NCI-H2029 treated with DMSO at 0.1 percent for 48 hours (cell line): ENCODE measurements at places on chromosomes 3 and 15.

DNA sequence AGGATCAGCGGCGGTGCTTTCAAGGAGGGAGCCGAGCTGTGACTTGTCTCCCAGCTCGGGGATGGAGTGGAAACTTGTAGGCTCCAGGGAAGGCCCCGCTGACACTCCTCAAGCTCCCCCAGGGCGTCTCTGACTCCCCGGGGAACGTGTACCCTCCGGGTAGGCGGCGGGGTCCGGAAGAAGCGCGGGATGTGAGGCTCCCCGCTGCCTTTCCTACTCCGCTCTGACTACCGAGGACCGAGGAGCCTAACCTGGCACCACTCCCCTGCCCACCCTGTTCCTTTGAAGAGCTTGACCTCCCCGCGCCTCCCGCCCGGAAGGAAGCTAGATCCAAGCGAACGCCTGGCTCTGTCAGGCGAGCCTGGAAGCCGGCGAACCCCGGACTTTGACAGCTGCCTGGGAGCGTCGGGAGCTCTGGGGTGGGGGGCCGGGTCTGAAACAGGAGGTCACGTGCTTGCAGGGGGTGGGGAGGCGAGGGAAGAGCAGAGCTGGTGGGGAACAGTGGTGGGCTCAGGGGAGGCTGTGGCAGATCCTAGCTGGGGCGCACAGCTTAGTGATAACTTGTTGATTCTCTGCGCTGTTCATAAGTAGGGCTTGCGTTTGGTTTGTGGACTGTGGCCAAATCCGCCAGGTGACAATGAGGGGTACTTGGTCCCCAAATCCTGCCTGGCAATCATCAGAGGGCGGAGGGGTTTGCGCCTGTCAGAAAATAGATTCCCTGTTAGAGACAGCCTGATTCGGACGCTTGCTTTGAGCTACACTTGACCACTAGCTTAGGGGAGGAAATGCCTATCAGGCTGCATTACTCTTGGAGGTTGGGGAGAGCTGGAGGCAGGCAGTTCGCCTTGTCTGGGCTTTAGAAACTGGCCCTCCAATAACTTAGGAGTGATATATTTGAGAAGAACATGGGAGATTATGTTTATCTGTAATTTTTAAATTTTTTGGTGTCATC lies 1.2 kb downstream of the CLSTN2 start:
- DNase-seq, result no peak

DNA sequence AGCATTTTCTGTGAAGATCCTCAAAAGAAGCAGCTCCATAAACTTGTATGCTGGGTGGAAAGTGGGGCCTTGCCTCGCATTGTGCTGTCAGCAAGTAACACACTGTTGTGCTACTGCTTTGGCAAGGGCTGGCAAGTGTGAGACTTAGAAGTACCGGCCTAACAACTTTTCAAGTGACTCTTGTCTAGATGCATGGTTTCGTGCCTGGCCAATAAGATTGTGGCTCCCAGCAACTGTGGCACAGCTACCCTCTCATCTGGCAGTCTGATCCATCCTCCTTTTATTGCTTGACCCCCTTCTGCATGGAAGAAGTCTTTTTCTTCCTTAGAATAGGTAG lies 79.4 kb upstream of the VEPH1 start:
- no peak for DNase-seq

DNA sequence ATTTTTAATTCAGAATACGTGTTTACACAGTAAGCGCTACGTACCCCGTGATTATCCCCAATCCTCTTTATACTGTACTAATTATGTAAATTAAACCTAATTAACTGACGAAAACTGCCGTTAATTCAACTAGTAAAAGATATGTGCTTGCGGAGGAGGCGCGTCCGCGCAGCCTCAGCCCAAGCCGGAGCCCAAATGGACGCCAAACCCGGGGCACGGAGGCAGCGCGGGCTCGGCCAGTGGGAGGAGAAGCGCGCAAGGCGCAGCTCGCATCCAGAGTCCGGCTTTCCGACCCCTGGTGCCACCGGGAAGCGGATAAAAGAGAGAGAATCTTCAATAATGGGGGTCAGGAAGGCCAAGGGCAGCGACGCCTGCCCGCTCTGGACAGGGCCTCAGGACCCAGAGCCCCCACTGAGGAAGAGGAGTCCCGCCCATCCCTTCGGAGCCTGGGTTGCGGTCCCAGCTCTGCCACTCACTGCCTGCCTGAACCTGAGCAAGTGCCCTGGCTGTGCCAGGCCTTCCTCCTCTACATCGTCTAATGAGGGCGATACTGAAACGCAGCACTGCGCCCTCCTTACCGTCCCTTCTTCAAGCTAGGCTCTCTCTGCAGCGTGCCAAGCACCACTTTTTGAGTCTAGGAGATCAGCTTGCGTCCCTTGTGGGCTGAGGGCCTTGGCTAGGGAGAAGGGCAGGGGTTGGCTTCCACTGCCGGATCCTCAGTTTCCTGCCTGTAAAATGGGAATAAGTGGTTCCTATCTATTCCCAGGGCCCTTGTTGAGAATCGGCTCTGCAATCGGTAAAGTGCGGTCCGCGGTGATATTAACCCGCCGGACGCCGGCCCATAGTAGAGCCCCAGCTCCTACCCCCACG lies 5.0 kb upstream of the SKOR1 start:
- DNase-seq, result no peak

GRCh38 chr3:71689291-71689690 lies 35.9 kb downstream of the EIF4E3 start:
- no peak for DNase-seq

DNA sequence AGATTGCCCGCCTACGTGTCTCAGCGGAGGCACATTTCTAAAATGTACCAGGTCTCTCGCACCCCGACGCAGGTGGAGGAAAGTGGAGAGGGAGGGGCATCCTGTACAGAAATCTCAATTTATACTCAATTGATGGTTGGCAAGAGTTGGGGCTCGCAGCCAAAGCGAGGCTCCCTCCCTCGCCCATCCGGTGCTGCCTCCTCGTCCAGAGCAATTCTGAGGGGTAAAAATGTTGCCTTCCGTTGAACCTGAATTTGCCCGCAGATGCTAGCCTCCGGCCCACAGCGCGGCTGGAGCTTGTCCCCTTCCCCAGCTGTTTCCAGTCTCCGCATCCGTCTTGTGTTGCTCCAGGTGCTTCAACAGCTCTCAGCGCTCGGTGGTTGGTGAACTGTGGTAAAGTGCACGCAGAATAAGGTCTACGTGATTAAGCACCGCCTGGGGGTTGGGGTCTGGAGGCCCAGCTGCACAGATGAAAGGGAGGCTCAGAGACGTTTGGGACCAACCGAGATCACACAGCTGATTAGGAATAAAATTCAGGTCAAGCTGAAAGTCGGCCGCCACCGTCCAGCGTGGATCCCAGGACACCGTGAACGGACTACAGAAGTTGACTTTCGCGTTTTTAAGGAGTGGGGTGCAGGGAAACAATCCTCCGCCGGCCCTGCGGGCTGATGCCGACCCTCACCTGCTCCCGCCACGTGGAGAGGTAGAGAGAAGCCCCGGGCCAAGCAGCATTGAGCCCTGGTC lies 846 bp upstream of the POLG start:
- peak; percentile 23 for DNase-seq

DNA sequence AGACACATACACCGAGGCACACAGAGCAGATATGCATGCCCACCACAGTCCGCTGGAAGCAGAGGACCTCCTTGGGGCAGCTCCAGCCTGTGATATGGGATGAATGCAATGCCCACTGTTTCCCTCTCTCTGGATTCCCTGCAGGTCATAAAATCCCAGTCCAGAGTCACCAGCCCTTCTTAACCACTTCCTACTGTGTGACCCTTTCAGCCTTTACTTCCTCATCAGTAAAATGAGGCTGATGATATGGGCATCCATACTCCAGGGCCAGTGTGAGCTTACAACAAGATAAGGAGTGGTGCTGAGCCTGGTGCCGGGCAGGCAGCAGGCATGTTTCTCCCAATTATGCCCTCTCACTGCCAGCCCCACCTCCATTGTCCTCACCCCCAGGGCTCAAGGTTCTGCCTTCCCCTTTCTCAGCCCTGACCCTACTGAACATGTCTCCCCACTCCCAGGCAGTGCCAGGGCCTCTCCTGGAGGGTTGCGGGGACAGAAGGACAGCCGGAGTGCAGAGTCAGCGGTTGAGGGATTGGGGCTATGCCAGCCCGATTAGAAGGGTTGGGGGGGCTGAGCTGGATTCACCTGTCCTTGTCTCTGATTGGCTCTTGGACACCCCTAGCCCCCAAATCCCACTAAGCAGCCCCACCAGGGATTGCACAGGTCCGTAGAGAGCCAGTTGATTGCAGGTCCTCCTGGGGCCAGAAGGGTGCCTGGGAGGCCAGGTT lies at the start of gene GNAT1:
GNAT1 (plus strand) TSS at position 675 of the 725 bp plus-strand sequence. CDS start 116 bp downstream, outside the sequence.
- DNase-seq, result no peak

GRCh38 chr3:152656972-152657355 lies 178.0 kb upstream of the P2RY1 start:
- no peak for DNase-seq

- DNase-seq, result no peak
Observed at GRCh38 chr3:33278163-33278562, 921 bp downstream of the FBXL2 start.

DNA sequence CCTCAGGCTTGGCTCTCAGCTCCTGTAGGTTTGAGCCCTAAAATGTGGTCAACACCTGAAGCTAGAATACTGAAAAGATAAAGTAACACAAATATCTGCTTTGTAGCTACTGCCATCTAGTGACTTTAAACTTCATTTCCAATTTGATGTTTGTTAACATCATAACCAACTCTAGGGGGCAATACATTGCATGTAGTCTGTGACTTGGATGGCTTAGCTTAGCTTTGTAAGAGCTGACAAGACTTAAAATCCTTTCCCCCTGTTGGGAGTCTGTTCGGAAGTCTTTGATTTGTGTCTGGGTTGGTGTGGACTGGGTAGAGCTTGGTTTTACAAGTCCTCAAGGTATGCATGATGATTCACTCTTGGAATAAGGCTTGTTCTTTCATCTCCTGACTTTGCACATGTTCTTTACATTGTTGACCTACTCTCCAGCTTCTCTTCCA lies 51.7 kb downstream of the SCN11A start:
- DNase-seq, result peak; percentile 84

DNA sequence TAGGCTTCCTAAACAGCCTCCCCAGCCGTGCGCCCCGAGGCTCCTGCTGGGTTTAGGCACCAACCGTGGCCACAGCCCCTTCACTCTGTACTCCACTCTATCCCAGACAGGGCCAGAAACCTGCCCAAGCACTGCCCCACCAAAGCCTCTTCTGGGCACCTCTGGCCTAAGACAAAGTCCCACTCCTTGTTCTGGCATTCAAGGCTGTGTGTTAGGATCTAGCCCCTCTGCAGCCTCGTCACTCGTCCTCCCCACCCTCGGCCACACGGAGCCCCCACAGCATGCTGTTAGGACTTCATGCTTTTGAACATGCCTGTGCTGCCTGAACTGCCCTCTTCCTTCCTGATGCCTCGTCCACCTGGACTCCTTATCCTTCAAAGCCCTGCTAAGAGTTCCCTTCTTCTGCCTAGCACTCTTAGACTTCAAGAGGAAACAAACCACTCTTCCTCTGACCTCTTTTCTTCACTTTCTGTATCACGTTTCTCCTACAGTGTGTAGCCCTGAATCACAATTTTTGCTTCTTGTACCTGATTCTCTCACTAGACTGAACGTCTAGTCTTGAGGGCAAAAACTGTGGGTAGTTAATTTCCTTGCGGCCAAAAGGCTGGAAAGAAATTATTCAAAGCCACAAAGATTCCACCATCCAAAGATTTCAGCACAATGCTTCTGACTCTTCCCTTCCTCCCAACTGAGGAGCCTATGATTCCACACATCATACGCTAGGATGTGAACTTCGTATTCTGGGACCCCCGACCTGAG lies 28.6 kb downstream of the WNT7A start:
- no peak for DNase-seq

GRCh38 chr3:159960188-159961148 lies 28.2 kb upstream of the IL12A start:
- DNase-seq, result no peak

DNA sequence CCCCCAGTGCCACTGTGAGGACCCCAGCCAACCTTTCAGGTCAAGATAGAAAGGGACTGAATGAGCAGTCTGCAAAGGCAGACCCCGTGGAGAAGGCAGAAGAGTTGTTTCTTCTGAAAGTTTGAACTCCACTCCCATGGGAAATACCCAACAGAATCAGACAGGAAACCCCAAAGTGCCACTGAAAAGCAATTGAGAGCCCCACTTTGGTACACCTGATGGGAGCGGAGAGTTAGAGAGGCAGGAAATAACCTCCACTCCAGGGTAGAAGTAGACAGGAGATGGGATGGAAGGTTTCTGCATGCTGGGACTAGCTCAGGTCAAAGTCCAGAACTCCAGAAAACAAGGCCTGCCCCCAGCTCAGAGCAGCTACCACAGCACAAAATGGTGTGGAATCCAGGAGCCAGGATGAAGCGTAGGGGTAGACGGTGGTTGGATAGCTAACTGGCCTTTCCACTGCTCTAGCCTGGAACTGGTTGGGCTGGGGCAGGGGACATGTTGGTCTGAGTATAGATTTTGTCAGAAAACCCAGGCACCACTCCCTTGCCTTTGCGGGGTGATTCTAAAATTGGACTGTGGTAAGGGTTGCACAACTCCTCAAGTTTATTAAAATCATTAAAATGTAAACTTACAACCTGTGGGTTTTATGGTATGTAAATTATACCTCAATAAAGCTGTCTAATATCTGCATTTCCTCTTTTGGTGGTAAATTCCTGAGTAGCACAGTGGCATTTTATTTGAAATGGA lies 1.9 kb upstream of the RAB43 start:
- DNase-seq, result no peak
